Testis (tissue), 5 donors: ENCODE measurements at places on chromosomes 2 and 18. TPM values are rescaled to one million over a fixed set of nuclear protein-coding genes. Genes with fewer than 3 reads are reported as not detected.

DNA sequence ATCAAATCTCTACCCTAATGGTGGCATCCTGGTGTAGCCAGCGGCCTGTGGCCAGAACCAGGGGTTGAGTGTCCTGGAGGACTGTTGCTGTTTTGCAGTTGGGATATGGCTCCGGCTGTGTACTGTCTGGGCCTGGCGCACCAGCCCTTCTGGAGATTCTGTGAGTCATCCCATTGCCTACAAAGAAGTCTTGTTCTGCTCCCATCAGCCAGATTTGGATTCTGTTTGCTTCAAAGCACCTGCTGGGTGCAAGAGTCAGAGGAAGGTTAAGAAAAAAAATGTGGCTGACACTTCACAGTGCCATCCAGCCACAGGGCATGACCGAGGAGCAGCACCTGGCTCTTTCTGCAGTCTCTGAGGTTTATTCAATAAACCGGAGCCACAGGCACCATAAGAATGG is 41.0 kb upstream of the ASAP2 start:
- no peak for DNase-seq
- no peak overlapping the region for H3K4me3 ChIP-seq
- no peaks in the 10 kb centered on the region for H3K4me1 ChIP-seq
- no peaks in the 10 kb centered on the region for H3K36me3 ChIP-seq

- H3K27ac ChIP-seq: no peak overlapping the region
- peak; percentile 30 for DNase-seq
- no peaks in the 10 kb centered on the region for H3K36me3 ChIP-seq
- peaks cover 10% of the 10 kb centered on the region for H3K4me1 ChIP-seq
- H3K27me3 ChIP-seq: no peaks in the 10 kb centered on the region
- no peak overlapping the region for H3K4me3 ChIP-seq
These were observed 61.7 kb downstream of the ACKR3 start for GRCh38 chr2:236631281-236631855.

DNA sequence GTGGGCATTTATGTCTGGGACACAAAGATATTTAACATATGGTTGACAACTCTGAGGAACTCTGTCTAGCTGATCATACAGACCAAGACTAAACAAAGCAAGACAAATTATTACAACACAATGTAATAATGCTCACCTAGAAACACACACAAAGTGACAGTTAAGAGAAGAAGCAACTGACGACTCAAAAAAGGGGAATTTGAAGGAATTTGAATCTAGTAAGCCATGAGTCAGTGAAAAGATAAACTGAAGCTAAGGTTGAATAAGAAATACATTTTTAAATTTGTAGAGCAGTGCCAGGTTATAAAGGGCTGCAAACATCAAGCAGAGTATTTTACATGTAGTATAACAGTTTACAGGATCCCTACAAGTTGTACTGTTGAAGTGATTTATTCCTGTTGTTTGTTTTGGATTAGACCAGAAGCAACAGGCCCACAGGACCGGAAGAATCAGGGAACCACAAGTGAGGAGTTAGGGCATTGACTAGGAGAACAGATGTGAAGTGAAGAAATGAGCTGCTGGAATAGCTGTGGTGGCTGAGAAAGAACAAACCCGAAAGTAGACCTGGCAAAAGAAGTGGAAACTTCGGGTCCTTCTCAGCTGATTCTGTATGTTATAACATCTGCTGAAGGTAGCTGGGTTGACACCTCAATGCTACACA is 35.6 kb downstream of the IFIH1 start:
- no peaks in the 10 kb centered on the region for H3K36me3 ChIP-seq
- no peaks in the 10 kb centered on the region for H3K4me1 ChIP-seq

DNA sequence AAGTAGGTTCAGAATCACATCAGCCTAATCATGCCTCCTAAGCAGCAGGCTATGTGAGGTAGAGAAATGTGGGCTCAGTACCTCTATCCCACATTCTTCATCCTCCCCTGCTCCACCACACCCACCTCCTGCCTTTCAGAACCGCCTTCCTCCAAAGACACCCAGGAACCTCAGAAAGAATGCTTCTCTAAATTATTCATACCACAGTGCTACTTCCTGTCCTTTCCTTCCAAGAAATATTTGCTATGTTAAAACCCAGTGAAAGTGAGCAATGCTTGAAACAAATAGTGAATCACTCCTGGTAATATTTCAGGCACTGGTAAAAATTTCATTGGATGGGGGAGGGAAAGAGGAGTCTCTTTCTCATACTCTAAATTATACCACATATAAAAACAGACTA is 24.0 kb upstream of the CREB1 start:
- no peaks in the 10 kb centered on the region for H3K27me3 ChIP-seq
- DNase-seq: no peak
- H3K36me3 ChIP-seq: no peaks in the 10 kb centered on the region
- peaks cover 4% of the 10 kb centered on the region for H3K4me1 ChIP-seq
- no peak overlapping the region for H3K27ac ChIP-seq

The ADNP2 gene
- polyA plus RNA-seq: 50.0 TPM
